ENCODE measurements at places on chromosomes 3 and 15.
A peak's percentile ranks its signal among the peaks of the same experiment; 100 is the strongest.

DNA sequence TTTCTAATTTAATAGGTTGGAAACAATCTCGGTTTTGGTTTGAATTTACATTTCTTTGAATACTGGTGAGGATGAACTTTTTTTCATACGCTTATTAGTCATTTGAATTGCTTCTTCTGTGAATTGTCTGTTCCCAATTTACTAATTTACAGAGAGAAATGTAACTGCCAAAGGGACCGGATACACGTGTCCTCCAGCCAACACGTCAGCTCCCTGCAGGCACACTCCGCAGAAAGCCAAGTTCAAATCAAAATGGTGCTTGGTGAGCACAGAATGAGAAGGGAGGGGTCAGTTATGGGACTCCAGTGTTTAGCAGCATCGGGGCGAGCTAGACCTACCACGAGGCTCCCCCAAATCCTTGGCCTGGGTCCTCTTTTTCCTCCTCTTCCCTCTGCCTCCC is 10.8 kb upstream of the TSEN2 start:
- DNase-seq, result no peak

DNA sequence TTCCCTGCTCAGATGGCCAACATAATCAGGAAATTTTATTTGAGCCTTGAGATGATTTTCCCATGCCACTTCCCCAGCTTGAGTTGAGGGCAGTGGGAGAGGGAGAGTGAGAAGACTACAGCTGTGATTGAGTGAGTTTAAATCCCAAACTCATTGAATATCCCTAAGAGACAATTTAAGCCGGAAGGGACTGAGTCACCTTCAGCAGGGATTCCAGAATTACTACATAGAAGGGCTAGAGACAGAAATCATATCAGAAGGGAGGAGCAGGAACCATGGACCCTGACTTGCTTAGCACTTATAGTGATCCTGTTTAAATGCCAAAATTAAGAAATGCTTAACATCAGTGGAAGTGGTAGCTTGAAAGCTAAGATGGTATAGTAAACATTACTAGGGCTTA is 312.2 kb upstream of the SLCO3A1 start:
- DNase-seq, result no peak

GRCh38 chr3:187257471-187257870 is 34.1 kb downstream of the MASP1 start:
- DNase-seq, result no peak

- DNase-seq, result no peak
Measured at GRCh38 chr3:147813256-147813655, 404.1 kb downstream of the ZIC1 start.

- DNase-seq, result no peak
Measured at GRCh38 chr3:101884776-101885175, 35.5 kb downstream of the NFKBIZ start.

- DNase-seq, result no peak
Measured at GRCh38 chr3:71010726-71011455, 572.6 kb downstream of the FOXP1 start.

GRCh38 chr3:14142567-14143270 is 17.9 kb downstream of the TMEM43 start:
- no peak for DNase-seq

DNA sequence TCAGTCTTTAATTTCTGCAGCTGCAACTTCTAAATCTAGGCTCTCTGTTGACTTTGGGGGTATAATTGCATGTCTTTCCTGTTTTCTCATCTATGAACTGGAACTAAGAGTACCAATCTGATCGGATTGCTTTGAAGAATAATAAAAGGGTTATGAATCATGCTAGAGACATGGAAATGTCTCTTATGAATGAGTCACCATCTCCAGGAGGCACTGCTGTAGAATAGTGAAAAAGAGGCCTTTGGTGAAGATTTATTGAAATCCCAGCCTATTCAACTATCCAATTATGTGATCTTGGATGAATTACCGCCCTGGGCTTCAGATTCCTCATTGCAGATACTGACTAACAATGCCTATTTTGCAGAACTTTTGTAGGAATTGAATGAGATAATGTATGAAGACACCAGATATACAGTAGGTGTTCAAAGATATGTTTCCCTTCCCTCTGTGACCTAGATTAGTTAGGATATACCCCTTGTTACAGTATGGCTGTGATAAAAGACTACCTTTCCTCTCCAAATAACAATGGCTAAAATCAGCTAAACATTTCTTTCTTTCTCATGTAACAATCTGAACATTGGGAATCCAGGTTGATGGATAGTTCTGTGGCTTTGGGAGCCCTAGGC is 11.5 kb upstream of the CMTM8 start:
- DNase-seq, result no peak

DNA sequence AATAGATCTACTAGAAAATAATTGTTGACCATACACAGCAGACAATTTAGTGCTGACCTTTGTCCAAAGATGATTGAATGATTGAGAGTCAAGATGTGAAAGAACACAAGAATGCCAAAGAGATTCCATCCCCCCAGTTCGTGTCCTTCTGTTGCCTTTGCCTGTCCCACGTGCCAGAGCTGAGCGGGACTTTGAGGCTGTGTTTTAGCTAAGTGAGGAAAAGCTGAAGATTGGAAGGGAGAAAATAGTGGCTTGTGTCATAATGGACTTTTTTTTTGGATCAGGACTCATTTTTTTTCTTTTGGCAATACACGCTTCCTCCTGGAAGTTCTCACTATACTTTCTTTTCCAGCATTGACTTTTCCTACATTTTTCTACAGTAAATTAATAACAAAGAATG is 206.6 kb upstream of the MDFIC2 start:
- no peak for DNase-seq

DNA sequence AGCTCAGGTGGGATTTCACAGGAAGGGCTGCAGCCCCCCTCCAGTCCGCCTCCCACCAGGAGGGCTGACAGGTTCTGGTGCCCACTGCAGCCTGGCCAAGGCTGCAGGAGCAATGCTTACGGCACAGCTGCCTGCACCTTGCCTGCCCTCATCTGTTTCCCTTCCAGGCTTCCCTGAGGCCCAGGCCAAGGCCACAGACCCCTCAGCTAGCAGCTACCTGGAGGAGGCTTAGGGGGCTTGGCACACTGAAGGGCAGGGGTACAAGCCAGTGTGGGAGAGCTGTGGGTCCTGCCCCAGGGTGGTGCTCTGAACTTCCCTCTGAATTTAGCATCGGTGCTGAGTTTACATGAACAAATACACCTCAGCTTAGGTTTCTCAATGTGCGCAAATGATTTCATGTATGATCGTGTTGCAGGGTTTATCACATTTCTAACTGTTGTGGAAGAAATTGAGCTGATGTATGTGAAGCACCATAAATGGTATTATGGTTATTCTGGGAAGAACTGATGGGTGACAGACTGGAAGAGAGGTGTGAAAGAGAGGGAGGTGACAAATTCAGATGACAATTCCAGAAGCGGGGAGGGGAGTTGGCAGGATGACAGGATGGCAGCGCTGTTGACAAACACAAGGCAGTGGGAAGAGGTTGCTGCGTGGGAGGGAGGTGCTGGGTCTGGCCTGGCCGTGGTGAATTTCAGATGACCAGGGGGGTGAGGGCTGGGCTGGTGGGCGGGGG is 6.1 kb downstream of the RHCG start:
- peak; percentile 14 for DNase-seq

- no peak for DNase-seq
Measured at GRCh38 chr15:69919816-69920215, 177.9 kb downstream of the TLE3 start.

DNA sequence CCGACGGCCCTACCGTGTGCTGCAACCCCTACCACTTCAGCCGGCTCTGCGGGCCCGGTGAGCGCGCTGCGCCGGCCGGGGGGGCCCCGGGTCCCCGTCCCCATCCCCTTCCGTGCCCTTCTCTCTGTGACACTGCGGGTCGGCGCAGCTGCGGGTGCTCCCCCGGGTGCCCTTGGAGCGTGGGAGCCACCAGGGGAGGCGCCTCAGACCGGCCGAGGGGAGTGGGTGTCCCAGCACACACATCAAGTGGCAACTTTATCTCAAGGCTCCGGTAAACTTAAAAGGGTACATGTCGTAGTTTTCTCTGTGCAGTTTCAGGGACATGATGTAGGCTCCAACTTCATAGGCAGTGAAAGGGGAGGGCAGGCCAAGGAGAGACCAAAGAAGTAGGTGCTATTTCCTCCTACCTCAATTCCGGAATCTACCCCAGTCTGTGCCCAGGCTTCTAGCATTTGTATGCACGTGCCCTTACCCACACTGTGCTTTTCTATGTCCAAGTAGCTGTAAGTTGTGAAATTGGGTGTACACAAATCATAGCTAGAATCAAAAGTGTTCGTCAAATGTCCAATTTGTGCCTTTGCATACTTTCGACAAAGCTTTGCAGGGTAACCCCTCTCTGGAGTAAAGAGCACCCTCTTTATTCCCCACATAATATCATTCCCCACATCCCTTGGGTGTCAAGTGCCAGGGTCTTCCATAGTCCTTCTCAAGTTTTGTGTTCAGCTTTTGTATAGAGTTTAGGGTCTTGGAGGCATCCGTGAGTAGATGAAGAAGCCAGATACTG is 2.2 kb downstream of the SMAD6 start:
- DNase-seq, result no peak

DNA sequence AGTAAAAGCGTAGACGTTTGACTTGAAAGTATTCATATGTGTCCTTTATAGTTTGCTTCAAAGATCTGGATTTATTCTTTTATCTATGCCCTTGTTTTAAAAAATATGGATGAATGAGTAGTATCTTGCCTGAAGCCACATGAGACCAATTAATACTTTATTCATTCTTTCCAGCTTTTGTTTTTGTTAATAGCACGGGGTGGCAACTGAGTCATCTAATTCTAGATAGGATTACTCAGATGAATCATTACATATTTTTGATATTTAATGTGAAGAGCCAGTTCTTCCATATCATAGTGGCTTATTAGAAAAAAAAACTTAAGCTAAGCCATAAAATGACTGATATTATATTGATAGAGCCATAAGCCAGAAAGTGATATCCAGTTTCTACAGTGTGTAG is 121.9 kb downstream of the BBX start:
- DNase-seq, result no peak

GRCh38 chr15:85615930-85616329 is 178.8 kb downstream of the KLHL25 start:
- DNase-seq, result no peak

DNA sequence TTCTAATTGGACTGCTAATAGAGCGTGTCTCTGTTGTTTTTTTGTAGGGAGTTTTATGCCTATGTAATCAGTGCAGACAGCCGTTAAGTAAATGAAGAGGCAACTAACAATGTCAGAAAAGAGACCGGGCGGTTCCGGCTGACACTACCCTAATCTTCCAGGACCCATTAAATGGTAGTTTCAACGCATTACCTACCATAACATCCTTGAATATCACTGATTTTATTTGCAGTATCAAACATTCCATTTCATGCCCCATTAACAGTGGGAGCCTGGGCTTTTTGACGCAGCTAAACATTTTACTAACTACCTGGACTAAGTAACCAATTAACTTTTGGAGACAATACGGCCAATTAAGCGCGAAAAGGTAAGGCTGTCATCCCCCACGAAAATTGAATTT is 832.9 kb upstream of the NR2F2 start:
- DNase-seq, result no peak

DNA sequence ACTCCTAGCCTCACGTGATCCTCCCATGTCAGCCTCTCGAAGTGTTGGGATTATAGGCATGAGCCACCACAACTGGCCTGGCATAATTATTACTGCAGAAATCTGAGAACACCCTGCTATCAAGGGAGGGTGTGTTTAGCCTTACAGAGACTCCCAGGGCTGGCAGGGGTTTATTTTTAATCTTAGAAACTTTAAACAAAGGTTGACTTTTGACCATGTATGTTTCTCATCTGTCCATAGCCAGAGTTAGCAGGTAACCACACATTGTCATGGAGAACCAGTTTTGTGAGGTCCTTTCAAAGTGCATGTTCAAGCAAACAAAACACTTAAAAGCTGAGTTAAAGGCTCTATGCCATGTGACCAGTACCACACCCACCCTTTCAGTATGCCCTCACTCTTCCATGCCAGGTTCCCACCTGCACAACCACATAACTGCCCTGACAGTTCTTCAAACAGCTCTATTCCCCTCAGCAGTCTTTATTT is 11.1 kb downstream of the SIAH2 start:
- no peak for DNase-seq

DNA sequence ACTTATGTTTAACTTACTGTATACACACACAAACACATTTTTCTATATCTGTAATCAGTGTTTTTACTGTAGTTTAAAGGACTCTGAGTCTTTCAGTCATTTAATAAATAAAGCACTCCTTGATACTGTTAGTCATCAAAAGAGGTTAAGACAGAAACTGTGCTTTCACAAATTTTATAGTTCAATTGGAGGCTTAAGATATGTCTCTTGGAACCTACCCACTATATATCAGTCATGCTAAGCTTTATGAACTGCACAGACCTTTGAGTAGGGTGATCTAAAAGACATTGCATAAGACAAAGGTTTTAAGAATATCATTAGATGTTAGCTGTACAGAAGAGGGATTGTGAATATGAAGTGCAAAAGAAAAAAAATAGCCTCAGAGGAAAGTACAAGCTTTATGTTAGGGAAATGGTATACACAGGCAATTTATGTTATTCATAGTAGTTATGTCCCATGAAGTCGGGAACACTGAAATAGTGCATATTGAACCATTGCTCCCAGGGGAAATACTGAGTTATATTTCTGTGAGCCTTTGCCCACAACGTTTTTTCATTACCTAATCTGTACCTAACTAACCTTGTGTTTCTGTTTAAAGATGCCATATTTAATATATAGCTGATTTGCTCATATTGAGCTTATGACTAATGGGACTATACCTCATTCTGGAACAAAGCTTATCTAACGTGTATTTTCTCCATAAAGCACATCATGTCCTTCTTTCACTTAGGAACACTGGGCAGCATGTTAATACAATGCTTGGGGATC is 19.7 kb downstream of the CHMP2B start:
- DNase-seq, result no peak

GRCh38 chr3:24417730-24418129 is 76.9 kb downstream of the THRB start:
- no peak for DNase-seq

GRCh38 chr15:47985568-47985967 is 135.2 kb upstream of the SLC24A5 start:
- DNase-seq, result no peak

Measured in hippocampal formation (tissue), 2 donors.